HepG2 (cell line): ENCODE measurements at places on chromosomes 3 and 15.

GRCh38 chr3:108477511-108478147, 32.8 kb downstream of the MYH15 start:
- DNase-seq = peak; percentile 52

DNA sequence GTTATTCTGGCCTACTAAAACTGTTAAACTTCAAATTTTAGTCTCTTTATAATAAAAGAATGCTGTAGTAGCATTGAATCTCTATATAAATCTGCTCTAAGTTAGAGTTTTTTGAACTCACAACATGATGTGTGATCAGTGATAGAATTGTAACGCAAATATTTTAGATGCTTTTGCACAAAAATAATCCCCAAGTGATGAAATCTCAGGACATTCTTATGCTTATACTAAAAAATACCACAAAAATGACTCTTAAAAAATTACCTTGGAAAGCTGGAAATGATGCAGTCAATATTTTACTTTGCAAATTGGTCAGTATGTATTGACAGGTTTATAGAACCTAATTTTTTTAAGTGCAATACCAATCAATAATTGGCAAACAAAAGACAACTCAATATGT, 375.3 kb downstream of the TBC1D5 start:
- no peak for DNase-seq

DNA sequence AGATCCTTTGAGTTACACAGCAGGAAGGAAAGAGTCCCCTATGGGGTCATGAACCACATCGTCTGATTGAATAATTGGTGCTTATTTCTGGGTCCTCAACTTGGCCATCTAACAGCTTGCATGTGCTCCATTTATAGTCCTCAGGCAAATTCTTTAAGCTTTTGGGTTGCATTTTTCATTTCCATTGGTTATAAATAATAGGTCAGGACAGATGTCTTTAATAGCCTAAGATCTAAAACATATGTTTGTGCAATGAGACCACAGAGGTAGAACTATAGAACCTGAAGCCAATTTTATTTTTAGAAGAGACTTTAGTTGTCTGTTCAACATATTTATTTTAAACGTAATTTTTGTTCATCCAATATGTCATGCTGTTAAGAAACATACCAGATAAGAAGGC, 43.2 kb downstream of the CD200R1L start:
- DNase-seq = no peak

GRCh38 chr3:120039642-120040610, 54.3 kb downstream of the GSK3B start:
- no peak for DNase-seq

GRCh38 chr3:59545374-59545773, 495.5 kb upstream of the CFAP20DC start:
- no peak for DNase-seq

- DNase-seq = no peak
These were observed 31.7 kb upstream of the NPHP3 start for GRCh38 chr3:132753946-132754345.

- DNase-seq = no peak
These were observed 182.3 kb downstream of the OR4M2 start for GRCh38 chr15:22262613-22263020.

DNA sequence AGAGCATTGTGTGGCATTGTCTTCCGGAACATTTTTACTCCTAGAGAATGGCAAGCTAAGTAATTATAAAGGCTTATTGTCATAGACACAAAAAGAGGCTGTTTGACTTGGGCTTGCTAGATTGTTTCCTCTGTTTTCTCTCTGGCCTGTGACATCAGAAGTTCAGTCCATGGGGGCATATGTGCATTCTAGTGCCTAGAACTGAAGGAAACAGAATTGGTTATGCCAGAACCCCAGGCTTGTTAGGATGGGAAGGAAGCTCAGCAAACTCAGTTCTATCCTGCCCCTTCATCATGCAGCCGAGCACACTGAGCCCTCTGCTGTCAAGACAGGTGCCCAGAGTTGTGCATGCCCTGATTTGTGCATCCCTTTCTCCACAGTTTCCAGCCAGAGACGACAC, 131.3 kb downstream of the PDE8A start:
- DNase-seq = no peak

- no peak for DNase-seq
These were observed 487.2 kb upstream of the ROBO2 start for GRCh38 chr3:76552653-76553052.

- DNase-seq = no peak
These were observed 622.2 kb upstream of the ZNF385D start for GRCh38 chr3:22373182-22373581.

DNA sequence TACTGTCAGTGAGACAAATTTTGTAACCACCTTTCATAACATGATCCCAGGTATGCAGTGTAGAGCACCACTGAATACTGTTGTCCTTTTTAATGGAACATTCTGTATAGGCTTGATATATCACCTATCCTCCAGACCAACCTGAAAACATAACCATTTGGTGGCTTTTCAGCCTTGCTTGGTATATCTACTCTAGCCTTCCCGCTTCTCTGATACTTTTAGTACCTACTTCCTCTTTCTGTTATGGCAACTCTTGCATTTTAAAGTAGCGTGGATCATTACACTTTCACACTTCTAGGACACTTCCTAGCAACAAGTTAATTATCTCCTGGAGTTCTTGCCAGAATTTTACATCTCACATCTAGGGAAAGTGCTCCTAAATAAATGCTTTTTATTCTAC, 226.6 kb upstream of the ROBO1 start:
- no peak for DNase-seq

DNA sequence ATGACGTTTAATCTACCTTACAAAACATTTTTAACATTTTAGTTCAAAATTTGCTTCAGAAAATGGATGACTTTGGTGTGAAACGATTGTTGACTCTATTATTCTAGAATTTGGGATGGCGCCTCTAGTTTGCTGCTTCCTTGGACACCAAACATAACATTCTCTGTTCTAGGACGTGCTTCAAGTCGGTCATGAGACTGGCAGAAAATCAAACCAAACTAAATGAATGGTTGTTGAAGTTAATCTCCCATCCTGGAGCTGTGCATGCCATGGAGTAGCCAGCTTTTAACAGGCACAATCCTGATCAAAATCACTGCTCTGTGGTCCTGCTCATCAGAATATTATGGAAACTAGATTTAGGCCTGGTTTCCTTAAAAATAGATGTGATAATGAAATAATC, 9.6 kb upstream of the LRRFIP2 start:
- DNase-seq = no peak

DNA sequence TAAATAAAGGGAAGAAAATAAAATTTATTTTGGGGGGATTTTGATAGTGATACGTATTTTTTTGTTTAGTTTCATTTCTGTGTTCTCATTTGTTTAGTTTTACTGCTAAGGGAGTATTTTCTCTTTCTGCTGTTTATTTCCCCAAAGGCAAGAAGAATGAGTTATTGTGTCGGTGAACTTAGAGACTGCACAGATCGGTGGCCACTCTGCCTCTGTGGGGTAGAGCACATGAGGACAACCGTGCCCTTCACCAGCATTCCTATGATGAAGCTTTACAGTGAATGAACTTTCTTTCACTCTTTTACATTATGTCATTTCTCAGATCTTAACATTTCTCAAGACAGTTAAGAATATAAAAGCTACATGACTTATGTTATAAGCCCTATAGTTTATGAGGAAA, 214.4 kb downstream of the OCA2 start:
- DNase-seq = no peak

DNA sequence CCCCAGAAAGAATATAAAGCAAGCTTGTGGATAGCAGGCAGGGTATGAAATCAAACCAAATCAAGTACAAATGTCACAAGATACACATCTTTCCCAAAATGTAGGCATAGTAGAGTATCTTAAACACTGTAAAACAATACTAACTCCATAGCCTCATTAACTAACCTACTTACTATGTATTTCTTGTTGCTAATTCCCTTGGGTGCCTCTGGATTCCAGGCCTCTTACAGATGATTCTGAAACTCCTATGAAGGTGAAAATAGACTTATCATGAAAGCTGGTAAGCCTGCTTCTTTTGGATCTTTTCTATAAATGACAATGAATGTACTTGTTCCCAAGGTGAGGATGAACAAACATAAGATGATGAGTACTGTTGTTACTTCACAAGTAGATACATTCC, 93.8 kb downstream of the FRMD5 start:
- no peak for DNase-seq

GRCh38 chr15:36334059-36334458, 245.4 kb upstream of the CDIN1 start:
- no peak for DNase-seq

DNA sequence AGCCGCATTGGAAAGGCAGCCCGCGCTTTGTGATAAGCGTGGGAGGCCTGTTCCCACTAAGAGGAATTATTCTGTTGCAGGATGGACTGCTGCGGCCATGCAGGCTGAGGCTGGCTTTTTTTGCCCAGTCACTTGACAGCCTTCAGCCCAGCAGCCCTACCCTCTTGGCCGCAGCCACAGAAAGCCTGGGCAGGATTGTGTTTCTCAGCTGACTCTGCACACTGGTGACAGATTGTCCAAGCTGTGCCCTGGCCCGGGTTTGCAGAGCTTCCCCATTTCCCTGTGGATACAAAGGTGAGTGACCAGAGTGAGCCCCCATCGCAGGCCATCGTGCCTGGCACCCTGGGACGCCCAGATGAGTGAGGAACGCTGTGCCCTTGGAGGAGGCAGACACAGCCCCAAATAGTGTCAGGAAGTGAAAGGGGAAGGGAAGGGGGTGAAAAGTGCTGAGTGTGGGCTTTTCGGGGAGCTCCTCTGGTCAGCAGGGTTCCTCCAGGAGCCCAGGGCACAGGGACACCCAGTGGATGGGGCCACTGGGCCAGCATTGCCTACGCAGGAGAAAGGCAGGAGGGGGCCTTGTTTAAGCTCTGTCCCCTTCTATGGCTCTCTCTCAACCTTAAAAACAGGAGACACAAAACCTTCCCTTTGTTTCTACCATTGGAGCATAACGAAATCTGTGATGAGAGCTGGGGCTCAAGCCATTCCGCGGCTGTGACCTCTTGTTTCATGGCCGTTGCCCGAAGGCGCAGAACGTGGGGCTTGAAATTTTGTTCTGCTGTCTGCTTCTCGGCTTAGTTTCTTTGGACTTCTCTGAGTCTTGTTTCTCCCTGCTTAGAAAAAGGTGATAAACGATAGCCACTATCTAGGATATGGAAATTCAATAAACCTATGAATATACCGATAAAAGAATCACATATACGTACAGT, 91.5 kb upstream of the MEF2A start:
- DNase-seq = no peak

- DNase-seq = no peak
These were observed 101.7 kb downstream of the PPP2R3A start for GRCh38 chr3:136067211-136067610.

DNA sequence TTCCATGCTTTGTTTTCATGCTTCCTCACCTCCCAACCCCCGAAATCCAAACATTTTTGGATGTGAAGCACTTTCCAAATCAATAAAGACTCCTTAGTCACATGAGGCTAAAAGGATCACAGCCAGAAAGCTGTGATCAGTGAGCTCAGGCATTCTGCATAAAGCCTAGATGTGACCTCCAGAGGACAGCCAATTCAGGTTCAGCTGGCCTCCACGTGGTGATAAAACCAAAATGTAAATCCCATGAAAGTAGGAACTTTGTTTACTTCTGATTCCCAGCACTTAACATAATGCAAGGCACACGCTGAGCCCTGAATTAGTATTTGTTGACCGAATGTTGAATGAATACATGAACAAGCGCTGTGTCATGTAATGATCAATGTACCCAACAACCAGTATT, 249.5 kb upstream of the EOMES start:
- DNase-seq = no peak

DNA sequence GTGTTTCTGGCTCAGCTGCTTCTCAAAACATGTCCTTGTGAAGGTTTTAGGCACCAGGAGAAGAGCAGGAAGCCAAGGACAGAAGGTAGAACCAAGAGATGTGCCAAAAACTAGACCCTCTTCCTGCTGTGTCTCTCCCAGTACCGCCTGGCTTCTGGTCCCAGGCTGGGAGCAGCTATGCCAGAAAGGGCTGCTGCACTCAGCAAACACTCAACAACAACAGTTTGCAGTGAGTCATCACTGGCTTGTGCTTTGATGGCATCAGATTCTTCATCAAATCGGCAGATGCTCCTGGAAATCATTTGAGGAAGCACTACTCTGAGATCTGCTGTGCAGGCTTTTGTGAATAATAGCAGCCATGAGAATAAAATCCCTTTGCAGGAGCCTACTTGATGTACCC, 63.2 kb downstream of the DGKG start:
- DNase-seq = no peak

GRCh38 chr3:152197451-152197850, 71.3 kb upstream of the MBNL1 start:
- no peak for DNase-seq

DNA sequence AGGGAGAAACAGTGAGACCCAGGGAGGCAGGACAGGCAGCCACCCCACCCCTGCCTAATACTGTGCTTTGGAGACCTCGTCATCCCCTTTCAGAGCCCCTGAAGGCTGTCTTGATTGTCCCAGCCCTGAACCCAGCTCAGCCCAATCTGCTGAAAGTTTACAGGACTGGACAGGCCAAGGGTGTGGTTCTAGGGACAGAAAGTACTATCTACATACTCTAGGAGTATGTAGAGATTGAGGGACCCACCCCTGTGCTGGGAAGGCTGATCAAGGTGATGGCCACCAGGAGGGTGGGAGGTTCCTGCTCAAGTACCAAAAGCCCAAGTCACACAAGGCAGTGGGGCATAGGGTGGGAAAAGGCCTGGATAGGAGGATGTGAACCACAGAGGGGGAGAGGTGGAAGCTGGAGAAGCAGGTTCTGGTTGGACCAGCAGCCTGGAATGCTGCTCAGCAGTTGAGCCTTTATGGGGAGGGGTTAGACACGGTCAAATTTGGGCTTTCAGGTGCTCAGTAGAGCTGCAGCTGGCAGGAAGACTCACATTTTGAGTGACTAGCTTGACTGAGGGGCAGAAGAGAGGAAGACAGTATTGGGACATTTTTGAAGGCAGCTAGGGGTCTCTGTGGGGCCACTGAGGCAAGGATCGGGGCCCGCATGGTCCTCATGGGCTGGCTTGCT, 6.7 kb downstream of the NBEAL2 start:
- DNase-seq = no peak

DNA sequence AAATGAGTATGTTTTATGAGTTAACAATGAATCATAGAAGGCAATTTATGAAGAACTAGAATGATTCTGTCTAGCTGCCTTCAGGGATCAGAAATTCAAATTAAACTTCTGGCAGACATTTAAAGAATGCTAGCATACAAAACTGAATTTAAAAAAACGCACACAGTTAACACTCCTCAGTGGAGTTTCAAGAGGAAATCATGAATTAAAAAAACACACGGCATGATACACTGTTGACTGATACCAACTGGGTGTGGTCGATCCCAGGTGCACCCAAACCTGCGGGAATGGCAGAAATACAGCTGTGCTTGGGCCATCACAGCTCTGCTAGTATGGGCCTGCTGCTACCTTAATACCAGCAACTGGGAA, 526.0 kb downstream of the FOXP1 start:
- no peak for DNase-seq

DNA sequence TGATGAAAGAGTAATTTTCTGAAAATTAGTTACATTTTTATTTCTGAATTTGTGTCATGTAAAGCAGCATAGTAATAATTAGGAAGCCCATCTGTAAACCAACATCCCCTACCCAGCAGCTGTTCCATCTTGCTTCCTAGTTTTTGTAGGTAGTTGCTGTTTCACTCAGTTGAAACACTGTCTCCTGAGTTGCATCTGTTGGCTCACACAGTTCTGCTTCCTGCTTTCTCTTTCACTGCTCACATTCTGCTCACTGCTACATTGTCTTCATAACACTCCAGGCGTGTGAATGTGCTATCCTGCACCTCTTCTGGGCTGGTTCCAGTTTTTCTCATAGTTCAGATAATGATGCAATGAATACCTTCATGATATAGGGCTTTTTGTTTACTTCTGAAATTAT, 123.4 kb downstream of the EPHB1 start:
- no peak for DNase-seq
